Stimulated activated CD8-positive, alpha-beta memory T cell treated with anti-CD3 and anti-CD28 coated beads, Interleukin-15, amount 100 ng/mL, for 4 hours (primary cell): ENCODE measurements at places on chromosomes 1 and 21.
A peak's percentile ranks its signal among the peaks of the same experiment; 100 is the strongest.

DNA sequence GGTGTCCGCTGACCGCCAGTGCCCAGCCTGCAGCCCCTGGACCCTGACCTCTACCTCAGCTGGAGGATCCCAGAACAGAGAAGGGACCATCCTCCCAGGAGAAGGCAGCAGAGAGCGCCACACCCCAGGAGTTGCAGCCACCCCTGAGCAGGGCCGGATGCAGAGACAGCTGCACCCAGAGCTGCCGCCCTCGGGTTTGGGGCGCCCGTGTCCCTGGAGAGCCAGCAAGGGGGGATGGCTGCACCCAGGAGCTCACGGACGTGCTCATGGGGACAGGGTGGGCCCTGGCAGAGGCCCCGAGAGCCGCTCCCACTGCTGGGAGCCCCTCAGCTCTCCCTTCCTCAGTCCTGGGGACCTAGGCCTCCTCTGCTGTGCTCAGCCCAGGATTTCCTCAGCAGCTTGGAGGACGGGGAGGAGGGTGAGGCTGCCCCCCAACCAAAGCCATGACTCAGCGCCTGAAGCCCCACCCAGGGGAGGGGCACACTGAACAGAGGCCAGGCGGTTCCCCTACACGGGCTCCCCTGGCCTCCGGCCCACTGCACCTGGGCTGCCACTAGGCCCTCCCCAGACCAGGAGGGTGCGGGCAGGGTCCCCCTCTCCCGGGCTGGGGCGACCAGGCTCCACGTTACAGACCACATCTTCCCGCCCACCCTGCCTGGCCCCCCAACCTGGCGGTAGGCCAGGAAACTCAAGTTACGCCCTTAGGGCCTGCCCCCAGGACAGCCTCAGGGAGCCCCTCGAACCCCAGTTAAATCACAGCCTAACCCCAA, 2.2 kb downstream of the ACAP3 start:
- DNase-seq: peak; percentile 66

GRCh38 chr1:208225954-208226937, 17.9 kb downstream of the PLXNA2 start:
- no peak for DNase-seq

DNA sequence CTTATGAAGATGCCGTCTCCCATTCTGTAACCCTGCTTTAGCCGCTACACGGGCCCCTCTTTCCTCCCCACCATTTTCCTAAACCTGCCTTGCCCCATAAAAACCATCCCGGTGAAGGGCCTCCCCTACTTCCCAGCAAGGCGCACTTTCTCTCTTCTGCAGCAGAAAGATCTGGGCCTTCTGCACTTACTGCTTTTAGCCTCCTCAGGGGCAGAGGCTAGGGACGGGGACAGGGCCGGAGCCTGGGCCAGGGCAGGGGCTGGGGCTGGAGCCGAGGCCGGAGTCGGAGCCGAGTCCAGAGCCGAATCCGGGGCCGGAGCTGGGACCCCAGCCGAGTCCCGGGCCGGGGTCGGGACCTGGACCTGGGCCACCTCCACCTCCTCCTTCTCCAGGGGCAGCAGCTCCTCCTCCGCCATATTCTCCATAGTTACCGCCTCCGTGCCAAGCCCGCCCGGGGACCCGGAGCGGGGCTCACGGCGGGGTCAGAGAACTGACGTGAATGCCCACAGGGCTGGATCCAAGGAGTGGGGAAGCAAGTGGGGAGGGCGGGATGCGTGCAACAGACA, 382 bp downstream of the TRMT1L start:
- no peak for DNase-seq

- no peak for DNase-seq
These were observed 434.8 kb downstream of the LMO4 start for GRCh38 chr1:87763483-87763882.

DNA sequence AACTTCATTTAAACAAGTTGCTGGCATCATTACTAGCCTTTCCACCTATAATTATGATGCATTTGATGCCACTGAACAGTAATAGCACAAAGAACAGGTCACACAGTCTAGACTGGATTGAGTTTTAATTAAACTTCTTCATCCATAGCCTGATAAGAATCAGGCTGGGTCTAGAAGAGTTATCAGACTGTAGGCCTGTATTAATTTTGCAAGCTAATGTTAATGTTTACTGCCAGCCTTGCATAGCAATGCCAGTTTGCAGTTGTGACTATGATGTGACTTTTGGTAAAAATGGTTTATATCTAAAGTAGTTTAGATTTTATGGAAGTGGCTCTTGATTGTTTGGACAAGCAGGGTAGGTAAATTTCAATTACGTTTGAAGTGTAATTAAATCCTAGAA, 68.0 kb downstream of the PRKAA2 start:
- no peak for DNase-seq

- DNase-seq: no peak
These were observed 146.0 kb upstream of the MAGI3 start for GRCh38 chr1:113244112-113244820.

DNA sequence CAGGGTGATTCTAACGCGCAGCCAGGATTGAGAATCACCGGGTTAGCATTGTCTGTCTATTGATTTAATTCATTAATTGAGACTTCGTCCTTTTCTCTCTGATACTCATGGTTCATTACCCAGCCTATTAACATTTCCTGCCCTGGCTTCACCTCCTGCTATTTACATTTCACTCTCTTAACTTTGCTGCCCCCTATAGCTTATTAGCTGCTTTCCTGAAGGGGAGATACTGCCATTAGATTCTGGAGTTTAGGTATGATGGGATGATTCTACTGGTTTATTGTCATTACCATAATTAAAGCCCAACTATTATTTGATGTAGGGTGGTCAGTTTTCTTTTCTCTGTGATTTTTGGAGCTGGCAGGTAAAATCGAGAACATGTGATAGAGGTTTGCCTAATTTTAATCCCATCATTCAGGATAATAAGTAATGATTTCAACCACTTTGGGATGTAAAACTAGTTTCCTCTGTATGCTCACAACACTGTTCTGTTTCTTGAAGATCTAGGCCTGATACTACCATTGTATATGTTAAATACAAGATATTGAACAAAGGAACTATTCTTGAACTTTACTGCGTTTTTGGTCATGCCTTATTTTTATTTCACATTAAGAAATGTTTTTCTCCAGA, 6.4 kb downstream of the PPP2R5A start:
- DNase-seq: no peak
